Chondrocyte (in vitro differentiated cells): ENCODE measurements at places on chromosomes 1 and 21.
A peak's percentile ranks its signal among the peaks of the same experiment; 100 is the strongest.

DNA sequence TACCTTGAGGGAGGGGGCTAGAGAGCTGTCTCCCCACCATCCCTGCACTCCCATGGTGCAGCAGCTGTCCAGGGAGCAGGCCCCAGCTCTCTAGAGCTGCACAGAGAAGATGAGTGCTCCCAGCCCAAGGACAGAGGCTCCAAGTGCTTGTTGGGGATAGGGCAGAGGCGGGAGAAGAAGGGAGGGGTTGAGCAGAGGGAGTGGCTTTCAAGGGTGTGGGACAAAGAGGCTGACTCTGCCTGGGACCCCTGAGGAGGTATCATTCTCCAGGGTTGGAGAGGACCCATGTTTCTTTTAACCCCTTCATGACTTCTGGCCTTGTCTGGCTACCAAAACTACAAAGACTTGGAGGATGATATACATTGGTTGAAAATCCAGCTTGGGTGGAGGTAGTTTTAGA is 14.6 kb downstream of the FOXD2 start:
- DNase-seq, result no peak

DNA sequence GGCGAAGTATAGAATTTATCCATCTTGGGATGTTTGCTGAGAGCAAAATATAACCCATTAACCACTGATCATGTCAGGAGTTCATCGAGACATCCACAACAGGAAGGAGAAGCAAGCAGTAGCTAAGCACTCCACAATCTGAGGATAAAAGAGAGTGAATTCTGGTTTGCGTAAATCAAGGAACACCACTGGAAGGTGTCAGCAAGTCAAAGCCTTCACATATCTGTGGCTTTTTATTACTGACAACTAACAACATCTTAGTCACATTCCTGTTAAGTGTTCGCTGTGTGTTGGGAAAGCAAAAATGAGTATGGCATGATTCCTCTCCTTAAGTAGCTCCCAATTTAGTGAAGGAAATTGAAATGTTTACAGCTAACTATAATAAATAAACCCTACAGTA is 44.5 kb upstream of the DARS2 start:
- no peak for DNase-seq

GRCh38 chr1:3405491-3405890 is 49.0 kb upstream of the ARHGEF16 start:
- no peak for DNase-seq

GRCh38 chr1:39331647-39332046 is 127.2 kb downstream of the MACF1 start:
- no peak for DNase-seq

DNA sequence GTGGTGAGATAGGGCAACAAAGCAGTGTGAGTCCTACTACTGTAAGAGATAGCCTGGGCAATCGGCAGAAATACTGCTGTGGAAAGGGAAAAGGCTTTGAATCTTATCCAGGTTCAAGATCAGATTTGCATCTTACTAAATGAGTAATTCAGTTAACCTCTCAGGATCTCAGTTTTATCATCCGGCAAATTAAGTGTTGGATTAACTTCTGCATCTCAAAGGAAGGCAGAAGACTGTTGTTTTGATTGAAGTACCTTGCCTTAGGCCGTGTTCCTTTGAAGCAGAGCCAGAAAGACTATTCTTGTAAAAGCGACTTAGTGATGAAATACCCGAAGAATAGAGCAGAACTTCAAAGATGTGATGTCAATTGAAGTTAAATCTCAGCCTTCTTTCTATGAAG is 612.9 kb upstream of the USP24 start:
- DNase-seq, result no peak

GRCh38 chr1:86648255-86648654 is 56.1 kb upstream of the SH3GLB1 start:
- DNase-seq, result no peak

DNA sequence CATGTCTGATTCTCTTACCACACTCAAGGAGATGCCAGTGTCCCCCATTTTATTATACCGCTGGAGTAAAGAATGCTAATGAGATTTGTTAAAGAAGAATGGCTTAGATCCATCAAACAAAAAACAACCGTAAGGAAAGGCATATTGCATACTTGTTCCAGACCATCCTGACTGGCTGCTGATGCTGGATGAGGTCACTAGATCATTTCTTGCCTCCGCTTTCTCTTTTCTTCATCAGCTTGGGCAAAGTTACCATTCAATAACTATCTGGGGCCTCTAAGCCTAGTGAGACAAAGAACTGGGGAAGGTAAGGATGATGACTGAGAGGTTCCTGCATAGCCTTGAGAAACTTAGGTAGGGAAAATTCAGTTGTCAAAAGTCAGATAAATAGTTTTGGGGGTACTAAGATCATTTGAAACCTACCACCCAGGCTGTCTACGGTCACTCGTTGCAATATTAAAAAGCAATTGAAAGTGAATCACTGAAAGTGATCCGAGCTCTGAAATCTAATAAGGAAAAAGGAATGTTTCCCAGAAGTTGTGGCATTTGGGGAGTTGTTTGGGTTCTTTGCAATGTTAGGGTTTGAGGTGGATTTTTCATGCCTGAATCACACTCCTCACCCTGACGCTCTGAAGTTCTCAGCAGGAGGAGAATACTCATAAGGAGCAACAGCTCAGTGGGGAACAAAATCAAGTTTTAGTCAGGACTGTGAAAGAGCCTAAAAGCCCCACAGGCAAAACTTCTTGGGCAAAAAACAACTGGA is 176.8 kb downstream of the HHIPL2 start:
- no peak for DNase-seq

DNA sequence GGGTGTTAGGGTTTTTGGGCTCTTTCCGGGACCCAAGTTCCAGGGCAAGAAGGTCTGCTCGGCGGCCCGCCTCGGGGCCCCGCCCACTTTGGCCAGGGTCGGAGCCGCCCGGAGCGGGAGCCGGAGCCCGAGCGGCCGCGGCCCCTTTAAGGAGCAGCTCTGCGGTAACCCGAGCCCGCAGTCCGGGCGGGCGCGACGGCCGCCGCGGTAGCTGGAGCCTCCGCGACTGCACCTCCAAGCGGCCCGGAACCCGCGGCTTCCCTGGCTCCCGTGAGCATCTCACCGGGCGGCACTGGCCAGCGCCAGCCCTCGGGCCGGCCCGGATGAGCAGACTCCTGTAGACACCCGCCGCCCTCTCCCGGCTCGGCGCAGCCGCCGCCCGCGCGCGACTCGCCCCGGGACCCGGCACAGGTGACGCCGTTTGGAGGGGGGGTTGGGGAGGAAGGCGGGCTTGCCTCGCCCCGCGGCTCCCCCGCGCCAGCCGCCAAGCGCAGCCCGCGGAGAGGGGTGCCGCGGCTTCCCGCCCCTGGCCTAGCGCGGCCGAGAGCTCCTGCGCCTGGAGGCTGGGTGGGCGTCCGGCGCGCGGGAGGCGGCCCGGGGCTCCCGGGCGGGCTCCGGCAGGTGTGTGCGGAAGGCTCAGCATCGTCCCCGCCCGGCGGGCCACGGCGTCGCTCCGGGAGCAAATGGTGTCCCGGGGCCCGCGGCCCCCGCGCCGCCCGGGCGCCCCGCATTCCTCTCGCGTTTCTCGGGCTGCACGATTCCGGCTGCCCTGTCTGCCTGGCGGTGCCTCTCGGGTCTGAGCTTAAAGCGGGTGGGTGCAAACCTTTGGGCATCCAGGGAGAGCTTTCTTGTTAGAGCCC is at the start of gene TLCD4:
Gene TLCD4, plus strand, starts transcription at position 149 of the 860 bp plus-strand sequence. CDS start 26,547 bp downstream, outside the sequence.
- no peak for DNase-seq

DNA sequence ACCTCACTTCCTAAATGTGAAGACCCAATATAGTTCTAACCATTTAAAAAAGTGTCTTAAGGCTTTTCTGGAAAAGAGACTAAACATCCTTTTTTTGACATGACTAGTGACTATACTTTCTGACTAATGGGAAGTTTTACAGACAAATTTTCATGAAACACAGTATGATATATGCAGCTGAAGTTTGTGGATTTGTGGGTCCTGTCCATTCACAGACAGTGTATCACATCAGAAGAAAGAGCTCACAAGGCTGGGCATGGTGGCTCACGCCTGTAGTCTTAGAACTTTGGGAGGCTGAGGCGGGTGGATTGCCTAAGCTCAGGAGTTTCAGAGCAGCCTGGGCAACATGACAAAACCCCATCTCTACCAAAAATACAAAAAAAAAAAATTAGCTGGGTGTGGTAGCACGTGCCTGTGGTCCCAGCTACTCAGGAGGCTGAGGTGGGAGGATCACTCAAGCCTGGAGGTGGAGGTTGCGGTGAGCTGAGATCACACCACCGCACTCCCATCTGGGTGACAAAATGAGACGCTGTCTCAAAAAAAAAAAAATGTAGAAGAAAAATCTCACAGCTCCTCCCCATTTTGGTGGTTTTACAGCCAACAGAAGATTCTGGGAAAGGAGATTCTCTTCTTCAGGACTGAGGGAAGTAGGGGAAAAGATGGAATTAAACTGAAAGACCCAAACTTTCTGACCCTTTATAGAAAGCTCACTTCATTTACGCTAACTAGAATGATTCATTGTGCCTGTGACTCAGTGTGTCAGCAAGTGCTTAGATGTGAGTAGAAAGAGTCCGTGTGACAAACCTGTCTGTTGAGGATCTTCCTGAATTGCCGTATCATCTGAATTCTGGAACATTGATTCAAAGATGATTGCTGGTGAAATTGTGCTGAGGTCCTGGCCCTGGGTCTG is 15.2 kb upstream of the YRDC start:
- DNase-seq, result no peak

GRCh38 chr1:96723377-96723776 is 1.8 kb downstream of the PTBP2 start:
- DNase-seq, result no peak

DNA sequence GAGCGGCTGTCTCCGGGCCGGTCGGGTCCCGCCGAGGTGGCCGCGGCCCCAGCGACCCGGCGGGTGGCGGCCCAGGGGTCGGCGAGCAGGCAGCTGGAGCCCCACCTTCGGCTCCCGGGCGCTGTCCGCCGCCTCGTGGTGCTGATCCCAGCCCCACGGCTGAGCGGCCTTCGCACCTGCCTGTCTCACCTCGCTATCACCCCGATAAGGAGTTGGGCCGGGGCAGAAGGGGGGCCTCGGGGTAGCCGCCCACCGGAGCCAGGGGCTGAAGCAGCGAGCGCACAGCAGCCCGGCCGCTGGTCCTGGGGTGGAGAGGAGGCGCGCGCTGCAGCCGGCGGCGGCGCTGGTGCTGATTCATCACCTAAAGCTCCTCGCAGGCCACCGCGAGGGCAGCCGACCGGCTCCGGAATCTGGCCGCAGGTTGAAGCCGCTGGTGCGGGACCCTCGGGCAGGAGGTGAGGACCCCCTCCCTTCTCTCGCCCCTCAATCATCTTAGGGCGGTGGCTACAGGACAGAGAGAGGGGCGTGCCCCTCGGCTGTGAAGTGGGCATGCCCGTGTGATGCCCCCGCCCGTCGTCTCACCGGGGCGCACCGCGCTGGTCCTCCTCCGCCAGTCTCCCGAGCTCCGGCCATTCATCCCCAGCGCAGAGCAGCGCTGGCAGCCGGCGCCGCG is 575 bp downstream of the TRIM67 start:
- DNase-seq, result no peak

DNA sequence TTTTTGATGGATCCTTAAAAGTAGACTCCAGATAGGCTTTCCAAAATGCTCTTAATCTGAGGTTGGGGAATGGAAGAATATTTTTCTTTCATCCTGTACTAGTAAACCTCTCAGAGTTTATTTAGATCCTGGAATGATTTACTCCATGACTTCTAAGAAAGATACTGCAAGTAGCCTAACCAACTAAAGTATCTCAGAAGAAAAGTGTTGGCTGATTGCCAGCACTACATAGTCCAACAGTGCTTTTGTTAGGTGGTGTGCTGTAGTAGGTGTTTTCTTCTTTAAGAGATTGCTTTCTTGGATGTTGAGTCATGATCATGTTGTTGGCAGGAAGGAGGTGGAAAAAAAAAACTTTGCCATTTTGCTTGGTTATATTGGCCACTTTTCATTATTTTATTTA is 119.8 kb downstream of the OSBPL9 start:
- no peak for DNase-seq

DNA sequence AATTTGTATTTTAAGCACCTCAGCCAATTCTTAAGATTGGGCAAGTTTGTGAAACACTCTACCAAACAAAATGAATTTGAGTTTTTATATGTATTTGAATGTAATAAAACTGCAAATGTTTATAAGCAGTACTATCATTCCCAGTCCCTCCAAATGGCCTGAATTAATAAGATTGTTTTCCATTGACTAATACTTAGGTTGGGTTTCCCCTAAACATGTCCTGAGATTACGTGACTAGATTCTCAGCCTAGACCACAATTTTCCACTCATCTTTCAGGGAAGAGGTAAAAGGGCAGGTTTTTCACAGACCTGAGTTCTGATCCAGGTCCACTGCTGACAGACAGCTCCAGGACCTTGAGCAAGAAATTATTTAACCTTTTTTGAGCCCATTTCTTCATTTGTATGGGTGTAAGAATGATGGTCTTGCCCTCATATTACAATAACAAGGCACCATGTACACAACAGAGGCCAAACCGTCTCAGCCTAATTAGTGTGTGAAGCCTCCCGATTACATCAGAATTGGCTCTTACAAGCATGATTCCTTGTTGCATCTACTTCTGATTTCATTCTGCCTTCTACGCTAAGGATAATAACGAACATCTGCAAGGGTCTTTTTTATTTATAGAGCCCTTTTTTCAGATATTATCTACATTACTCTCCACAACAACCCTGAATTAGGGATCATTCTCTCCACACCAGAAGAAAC is 51.2 kb downstream of the BEND5 start:
- DNase-seq, result no peak

DNA sequence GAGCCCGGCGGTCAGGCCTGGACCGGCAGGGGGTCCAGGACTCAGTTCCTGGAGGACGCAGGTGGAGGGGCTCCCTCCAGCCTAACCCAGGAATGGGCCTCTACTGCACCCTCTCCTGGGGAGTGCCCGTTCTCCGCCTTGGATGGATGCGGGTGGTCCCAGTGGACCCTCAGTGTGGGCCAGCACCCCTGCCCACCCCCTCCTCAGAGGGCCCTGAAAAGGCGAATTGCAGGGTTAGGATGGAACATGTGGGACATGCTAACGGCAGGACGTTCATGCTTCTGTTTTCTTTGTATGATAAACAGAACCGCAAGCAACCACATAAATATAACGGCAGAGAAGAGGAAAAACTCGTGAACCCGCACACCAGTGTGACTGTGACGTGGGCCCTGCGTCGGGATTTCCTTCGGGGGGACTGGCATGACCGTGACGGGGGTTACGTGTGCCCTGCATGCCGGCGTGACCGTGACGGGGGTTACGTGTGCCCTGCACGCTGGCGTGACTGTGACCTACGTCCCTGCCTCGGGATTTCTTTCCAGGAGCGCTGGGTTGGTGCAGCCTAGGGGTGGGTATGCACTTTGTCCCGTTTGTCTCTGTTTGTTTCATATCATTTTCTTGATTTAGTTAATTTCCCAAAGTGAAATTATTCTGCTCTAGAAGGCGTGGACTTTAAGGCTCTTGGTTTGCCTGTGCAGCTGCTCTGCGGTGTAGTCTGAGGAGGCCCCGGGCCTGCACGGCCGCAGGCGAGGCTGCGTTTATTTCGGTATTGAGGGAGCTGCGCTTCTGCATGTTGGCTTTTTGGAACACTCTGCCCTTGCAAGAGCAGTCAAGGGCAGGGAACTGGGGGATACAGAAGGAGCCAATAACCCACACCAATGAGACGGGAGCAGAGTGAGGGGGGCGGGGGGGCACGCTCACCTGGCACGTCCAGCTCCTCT is 3.1 kb downstream of the FTCD start:
- DNase-seq, result peak; percentile 87
